ENCODE measurements at places on chromosomes 16 and 17.

DNA sequence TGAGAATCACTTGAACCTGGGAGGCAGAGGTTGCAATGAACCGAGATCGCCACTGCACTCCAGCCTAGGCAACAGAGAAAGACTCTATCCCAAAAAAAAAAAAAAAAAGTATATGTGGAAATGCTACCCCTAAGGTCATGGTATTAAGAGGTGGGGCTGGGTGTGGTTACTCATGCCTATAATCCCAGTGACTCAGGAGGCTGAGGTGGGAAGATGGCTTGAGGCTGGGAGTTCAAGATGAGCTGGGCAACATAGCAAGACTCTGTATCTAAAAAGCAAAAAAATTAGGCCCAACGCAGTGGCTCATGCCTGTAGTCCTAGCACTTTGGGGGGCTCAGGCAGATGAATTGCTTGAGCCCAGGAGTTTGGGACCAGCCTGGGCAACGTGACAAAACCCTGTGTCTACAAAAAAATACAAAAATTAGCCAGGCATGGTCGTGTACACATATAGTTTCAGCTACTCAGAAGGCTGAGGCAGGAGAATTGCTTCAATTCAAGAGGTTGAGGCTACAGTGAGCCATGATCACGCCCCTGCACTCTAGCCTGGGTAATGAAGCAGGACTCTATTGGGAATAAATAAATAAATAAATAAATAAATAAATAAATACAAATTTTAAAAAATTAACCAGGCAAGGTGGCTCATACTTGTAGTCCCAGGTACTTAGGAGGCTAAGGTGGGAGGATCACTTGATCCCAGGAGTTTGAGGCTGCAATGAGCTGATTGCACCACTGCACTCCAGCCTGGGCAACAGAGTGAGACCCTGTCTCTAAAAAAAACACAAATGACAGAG, 32.3 kb upstream of the NUFIP2 start:
- no peak for DNase-seq

DNA sequence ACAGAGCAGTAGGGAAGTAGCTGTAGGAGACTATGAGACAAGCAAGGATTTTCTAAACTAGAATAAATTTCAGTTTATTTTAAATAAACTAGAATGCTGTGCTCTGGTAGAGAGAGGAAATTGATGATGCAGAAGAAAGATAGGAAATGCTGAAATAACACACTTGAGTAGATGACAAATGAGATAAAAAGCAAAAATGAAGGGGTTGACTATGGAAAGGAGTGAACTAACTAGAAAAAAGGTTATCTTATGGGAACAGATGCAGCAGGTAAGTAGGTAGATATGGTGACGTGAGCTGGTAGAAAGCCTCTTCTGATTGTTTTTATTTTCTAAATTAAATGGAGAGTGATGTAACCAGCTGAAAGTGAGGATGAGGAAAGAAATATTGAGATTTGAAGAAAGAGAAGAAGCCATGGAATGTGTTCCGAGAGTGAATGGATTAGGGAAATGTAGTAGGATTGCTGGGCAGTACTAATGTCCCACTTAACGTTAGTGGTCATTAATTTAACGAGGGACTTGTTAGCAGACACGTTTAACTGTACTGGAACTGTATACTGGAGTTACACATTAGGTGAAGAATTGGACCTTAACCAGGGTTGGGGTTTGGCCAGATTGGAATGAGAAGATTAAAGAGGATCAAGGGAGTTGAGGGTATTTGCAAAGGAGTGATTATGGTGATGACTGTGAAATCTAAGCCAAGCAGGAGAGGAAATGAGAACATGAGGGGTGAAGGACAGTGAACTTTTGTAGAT, 196.5 kb downstream of the TANC2 start:
- no peak for DNase-seq

- no peak for DNase-seq
These were observed 80.9 kb upstream of the CREBBP start for GRCh38 chr16:3961449-3961849.

- DNase-seq = no peak
These were observed 35.8 kb upstream of the LHX1 start for GRCh38 chr17:36901506-36901905.

GRCh38 chr16:48250520-48251278, 3.4 kb upstream of the ABCC11 start:
- no peak for DNase-seq

GRCh38 chr16:3065742-3066439, 451 bp downstream of the IL32 start:
- DNase-seq = no peak

DNA sequence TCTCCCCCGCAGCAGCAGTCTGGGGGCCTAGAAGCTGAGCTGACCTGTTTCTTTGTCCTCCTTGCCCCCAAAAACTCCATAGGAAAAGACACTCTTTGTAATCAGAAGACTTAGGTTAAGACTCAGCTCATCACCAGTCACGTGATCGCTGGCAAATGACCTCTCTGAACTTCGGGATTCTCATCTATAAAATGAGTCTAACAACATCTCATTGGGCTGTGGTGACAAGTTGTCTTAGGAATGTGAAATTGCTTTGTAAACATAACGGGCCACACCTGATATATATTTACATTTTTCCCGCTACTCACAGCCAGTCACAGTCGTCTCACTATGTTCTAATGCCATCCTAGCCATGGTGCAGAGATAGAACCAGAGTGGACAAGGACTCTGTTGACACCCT, 86.0 kb upstream of the LHX1 start:
- DNase-seq = no peak

DNA sequence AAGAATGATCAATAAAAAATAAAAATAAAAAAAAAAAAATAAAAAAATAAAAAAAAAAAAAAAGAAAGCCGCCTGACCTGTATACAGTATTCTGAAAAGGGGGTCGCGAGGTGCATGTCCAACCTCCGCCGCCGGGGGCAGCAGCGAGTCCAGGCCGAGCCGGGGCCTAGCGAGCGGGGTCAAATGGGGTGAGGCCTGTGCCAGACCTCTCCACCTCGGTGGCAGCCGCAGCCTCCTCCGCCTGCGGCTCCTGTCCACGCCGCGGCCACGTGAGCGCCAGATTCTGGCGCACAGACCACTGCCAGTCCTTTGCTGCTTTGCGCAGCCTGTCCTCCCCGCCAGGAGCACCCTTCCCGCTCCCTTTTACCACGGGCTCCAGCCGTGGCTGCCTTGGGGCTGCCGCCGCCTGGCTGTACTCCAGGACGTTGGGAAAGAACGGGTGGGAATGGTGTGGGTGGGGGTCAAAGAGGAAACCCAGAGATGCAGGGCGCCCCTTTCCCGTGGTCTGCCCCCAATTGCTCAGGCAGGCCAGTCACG, 2.4 kb upstream of the BCKDK start:
- DNase-seq = peak; percentile 46

- peak; percentile 13 for DNase-seq
These were observed 109.4 kb upstream of the AXIN2 start for GRCh38 chr17:65670667-65671371.

- DNase-seq = no peak
These were observed 24.4 kb downstream of the ABCC12 start for GRCh38 chr16:48131201-48131935.

- DNase-seq = no peak
These were observed 4.8 kb downstream of the ARRB2 start for GRCh38 chr17:4715063-4715744.

GRCh38 chr16:69412287-69412686, 12.1 kb upstream of the CYB5B start:
- no peak for DNase-seq

DNA sequence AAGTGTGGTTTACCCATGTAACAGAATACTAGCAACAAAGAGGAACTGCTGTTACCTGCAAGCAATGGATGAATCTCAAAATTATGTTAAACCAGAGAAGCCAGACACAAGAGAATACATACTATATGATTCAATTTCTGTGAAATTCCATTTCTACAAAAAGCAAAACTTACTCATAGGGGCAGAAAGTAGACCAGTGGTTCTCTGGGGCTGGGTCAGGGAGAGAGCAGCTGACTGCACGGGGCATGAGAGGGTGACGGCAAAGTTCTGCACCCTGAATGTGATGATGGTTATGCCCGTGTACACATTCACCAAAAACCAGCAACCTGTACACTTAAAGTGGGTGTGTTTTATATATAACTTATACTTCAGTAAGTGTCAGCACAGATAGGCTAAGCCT, 3.1 kb downstream of the ZNF843 start:
- no peak for DNase-seq

DNA sequence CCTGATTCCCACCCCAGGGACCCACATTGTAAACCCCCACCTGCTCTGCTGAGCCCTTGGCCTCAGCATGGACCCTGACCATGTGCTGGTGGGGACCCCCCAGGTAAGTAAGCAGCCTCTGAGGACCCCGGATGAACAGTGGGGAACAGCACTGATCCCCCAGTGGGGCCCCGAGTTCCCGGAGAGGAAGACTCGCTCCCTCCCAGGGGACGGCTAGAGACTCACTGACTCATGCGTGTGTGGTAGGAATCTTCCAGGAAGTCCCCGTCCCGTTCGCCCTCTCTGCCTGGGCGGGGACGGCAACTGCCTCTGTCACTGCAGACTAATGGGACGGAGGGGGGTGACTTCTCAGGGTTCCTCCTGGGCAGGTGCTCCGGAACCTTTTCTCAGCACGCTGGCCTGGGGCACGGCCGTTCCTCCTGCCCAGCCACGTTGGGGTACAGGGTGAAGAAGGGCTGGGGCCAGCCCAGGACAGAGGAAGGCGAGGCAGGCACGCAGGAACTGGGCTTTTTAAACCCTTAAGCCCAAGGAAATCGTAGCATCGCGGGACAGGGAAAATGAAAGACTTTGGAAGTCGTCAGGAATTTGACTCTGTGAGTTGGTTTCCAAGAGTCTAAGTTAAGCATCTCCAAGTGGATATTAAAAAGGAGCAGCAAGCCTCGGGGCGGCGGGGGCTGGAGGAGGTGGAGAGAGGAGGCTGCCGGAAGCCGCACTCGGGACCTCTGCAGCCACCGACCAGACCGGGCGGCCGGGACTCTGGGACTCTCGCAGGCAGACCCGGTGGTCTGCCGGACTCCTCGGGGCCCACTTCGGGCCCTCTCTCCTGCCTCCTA, 178.7 kb downstream of the SEC14L1 start:
- no peak for DNase-seq

GRCh38 chr17:66138120-66138519, 53.8 kb downstream of the CEP112 start:
- DNase-seq = no peak

GRCh38 chr16:53515259-53515658, 12.2 kb upstream of the AKTIP start:
- no peak for DNase-seq

DNA sequence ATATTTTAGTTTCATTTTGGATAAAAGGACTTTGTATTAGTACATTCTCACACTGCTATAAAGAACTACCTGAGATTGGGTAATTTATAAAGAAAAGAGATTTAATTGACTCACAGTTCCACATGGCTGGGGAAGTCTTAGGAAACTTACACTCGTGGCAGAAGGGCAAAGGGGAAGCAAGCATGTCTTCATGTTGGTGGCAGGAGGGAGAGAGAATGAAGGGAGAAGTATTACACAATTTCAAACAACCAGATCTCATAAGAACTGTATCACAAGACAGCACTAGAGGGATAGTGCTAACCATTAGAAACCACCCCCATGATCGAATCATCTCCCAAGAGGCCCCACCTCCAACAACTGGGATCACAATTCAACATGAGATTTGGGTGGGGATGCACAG, 142.9 kb downstream of the USP31 start:
- DNase-seq = no peak

DNA sequence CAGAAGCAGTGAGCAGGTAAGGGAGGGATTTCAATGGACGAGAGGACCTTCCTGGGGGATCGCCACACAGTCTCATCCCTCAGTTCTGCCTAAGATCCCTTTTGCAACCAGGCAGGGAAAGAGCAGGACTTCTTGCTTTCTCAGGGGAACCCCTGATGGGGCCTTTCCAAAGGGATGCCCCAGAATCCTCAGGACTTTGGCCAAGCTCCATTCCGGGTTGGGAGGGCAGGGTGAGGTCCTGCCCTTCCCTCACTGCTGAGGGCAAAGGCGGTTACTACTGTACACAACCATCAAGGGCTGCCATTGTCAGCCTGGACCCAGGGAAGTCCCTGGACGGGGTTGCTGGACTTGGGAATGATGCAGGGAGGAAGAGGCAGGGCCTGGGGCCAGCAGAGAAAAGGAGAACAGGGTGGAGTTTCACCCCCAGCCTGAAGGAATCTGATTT, 9.7 kb downstream of the PRR29 start:
- no peak for DNase-seq

- peak; percentile 68 for DNase-seq
These were observed at the start of gene CNTNAP1 for GRCh38 chr17:42681976-42682721. CNTNAP1 (plus strand) TSS chr17:42682531; CDS start chr17:42682830, 299 bp downstream.

GRCh38 chr17:35795007-35795870, at the start of gene MMP28:
MMP28 (minus strand) TSS chr17:35795641; CDS start chr17:35795377, 264 bp downstream.
- peak; percentile 19 for DNase-seq

DNA sequence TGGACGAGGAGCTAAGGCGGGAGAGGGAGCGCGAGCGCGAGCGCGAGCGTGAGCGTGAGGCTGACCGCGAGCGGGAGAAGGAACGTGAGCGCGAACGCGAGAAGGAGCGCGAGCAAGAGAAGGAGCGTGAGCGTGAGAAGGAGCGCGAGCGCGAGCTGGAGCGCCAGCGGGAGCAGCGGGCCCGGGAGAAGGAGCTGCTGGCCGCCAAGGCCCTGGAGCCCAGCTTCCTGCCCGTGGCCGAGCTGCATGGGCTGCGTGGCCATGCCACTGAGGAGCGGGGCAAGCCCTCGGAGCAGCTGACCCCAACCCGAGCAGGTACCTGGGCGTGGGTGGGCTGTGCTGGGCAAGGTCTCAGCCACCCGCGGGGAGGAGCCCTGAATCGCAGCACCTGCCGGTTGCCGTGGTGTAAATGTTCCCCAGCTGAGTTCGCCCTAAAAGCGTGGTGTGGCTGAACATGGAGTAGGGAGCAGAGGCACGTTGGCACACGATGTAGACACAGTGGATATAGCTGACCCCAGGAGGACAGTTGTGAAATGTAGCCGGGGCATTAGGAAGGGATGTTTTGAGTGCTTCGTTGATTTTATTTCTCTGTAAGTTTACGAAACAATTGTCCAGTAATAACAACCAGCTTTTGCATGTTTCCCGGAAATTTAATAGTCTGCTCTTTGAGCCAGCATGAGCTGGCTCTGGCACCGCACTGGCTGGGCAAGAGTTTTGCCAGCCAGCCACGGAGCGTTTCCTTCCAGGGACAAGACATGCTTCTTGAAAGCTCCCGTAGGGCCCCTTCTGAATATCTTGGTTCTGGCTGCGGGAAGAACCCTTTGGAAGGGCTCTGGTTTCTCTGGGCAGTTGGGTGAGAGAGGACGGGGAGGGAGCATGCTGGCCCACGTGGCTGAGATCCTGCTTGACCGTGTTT, 32.1 kb downstream of the GINS2 start:
- no peak for DNase-seq

- DNase-seq = no peak
These were observed 8.1 kb upstream of the ATXN7L3 start for GRCh38 chr17:44207743-44208142.
